IMR-90 (cell line): ENCODE measurements at places on chromosomes 4 and X.

- H3K4me1 ChIP-seq: no peaks in the 10 kb centered on the region
- no peak overlapping the region for H3K27ac ChIP-seq
- no peaks in the 10 kb centered on the region for H3K36me3 ChIP-seq
- H3K27me3 ChIP-seq: no peaks in the 10 kb centered on the region
- no peak overlapping the region for H3K4me3 ChIP-seq
Observed at GRCh38 chrX:6890544-6891261, 256.8 kb upstream of the STS start.

DNA sequence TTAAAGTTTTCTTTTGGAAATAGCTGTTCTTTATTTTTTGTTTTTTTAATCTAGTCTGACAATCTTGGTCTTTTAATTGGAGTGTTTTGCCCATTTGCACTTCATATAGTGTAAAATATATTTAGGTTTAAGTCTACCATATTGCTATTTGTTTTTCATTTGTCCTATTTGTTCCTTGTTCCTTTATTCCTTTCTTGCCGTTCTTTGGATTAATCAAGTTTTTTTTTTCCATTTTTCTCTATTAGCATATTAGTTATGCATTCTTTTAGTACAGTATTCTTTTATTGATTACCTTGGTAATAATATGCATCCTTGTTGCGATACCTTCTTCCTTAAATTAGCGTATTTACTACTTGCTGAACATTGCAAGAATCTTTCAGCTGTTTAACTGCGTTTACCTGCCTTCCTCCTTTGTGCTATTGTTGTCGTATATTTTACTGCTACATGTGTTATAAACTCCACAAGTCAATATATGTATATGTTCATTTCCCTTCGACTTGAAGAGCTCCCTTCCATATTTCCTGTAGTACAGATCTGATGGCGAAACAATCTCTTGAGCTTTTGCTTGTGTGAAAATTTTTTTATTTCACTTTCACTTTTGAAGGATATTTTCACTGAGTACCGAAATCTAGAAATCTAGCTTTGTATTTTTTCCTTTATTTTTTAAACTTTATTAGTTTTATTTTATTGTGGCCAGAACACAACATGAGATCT lies 23.9 kb upstream of the RNF212 start:
- no peaks in the 10 kb centered on the region for H3K36me3 ChIP-seq
- H3K27me3 ChIP-seq: peaks cover 14% of the 10 kb centered on the region
- DNase-seq: no peak
- no peak overlapping the region for H3K4me3 ChIP-seq

DNA sequence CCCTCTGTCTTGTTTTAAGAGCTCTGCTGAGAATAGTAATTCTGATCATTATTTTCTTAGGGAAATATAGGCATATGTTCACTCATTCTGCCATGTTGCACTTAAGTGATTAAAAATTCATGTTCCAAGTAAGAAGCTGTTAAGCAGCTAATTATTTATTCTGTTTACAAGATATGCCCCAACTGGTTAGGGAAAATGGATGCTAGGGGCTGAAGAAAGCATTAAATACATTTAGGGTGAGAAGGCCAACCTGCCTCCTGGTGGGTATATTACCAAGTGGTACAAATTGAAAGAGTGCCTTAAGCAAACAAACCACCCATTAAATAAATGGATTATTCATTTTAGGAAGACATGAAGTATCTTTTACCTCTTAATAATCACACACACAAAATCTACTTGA lies 392.6 kb upstream of the EPHA5 start:
- no peak for DNase-seq
- H3K36me3 ChIP-seq: no peaks in the 10 kb centered on the region
- H3K27ac ChIP-seq: no peak overlapping the region
- H3K4me1 ChIP-seq: no peaks in the 10 kb centered on the region
- H3K4me3 ChIP-seq: no peak overlapping the region

- no peaks in the 10 kb centered on the region for H3K27me3 ChIP-seq
- no peaks in the 10 kb centered on the region for H3K4me1 ChIP-seq
- no peak overlapping the region for H3K27ac ChIP-seq
- no peak for DNase-seq
- H3K36me3 ChIP-seq: no peaks in the 10 kb centered on the region
Observed at GRCh38 chrX:87403551-87403950, 114.1 kb upstream of the KLHL4 start.

DNA sequence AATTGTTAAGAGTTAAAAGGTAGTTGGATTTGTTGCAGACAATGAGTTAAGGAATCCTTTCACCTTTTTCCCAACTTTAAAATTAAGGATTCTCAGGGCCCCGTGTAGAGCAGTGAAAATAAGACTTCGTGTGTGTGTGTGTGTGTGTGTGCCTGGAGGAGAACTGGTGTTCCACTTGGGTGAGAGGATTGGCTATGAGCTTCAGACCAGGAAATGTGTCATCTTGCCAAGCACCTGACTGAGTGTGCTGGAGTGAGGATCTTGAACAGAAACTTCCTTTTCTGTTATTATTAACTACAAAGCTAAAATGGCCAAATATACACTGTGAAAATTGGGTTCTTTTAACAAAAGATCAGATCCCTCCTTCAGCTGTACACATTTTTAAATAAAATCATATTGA lies 113.1 kb upstream of the VCX2 start:
- H3K4me1 ChIP-seq: no peaks in the 10 kb centered on the region
- H3K27ac ChIP-seq: no peak overlapping the region
